ENCODE measurements at places on chromosomes 5 and 9. TPM values are rescaled to one million over a fixed set of nuclear protein-coding genes. Genes with fewer than 3 reads are reported as not detected.
A peak's percentile ranks its signal among the peaks of the same experiment; 100 is the strongest.

DNA sequence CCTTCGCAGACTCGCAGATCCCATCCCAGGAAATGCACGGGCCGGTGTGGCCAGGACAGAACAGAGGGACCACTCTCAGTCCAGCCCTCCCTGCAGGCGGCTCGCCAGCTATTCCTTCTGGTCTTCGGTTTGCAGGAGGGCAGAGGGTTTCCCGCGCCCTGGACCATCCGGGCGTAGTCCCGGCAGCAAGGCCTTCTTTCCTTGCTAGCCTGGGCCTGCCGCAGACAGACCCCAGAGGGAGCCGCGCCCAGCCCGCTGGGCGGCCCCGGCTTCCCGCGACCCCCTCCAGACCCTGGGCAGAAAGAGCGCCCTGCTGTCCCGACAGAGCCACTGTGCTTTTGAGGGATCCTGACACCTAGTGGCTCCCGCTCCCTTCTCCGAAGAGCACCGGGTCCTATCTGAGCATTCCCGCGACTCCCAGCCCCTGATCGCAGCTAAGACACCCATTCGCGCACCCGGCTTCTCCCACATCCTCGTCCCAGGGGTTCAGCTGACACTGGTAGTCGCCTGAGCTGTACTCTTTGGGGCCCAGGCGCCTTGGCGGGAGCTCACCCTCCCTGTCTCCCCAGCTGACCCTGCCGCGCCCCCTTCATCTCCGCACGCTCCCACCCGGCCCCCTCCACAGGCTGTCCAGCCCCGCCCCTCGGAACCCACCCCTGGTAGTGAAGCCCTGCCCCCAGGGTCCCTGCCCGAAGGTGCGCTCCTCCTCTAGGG, 1.1 kb downstream of the CFAP90 start:
- DNase-seq = no peak

DNA sequence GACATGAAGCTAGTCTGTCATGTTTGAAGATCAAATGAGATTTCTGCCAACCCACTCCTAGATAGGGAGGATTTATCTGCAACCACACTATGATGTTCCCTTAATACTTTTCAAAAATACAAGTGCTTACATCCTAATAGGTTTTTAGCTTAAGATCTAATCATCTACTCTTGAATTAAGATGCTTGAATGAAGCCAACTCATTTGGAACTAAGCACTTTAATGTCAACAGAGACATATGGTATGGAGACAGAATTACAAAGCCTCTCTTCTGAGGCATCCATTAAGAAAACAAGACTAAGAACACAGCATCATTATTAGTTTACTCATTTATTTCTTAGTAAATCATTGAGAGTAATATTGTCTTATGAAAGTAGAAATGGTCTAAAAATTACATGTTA, 139.3 kb upstream of the NFIB start:
- DNase-seq = no peak

GRCh38 chr5:87243161-87243844, 24.4 kb upstream of the RASA1 start:
- peak; percentile 63 for DNase-seq

DNA sequence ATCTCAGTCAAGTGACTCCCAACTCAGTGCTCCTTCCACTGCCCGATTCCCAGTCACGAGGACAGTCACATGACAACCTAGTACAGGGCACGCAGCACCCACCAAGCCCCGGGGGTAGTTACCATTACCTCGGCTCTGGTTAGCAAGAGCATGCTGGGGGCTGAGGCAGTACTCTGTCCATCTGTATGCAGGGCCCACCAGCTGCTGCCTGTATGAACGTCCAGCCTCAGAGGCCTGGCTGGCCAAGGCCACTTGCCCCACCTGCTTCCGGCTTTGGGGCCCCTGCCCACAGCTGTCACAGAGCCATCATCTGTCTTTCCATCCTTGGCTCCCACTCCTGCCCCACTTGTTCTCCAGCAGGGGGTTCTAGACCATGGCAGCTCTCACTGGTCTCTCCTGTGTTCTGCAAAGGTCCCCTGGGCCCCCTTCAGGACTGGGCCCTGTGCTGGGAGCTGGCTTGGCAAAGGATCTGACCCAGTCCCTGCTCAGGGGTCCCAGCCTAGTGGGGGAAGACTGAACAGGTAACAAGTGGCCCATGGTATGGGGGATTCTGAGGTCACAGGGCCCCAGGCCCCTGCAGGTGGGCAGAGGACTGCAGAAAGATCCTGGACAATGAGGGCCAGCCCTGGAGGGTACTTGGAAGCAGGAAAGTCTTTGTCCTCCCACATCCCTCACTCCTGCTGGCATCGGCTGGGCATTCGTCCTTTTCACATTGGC, 3.3 kb downstream of the RPL35 start:
- DNase-seq = no peak

The NUTM2F gene
- not detected for polyA plus RNA-seq
